ENCODE measurements at places on chromosomes 6 and 20.

- DNase-seq = no peak
These were observed 1.3 kb downstream of the BLCAP start for GRCh38 chr20:37526238-37526838.

GRCh38 chr20:35871259-35871771, 83.0 kb downstream of the SCAND1 start:
- DNase-seq = no peak

DNA sequence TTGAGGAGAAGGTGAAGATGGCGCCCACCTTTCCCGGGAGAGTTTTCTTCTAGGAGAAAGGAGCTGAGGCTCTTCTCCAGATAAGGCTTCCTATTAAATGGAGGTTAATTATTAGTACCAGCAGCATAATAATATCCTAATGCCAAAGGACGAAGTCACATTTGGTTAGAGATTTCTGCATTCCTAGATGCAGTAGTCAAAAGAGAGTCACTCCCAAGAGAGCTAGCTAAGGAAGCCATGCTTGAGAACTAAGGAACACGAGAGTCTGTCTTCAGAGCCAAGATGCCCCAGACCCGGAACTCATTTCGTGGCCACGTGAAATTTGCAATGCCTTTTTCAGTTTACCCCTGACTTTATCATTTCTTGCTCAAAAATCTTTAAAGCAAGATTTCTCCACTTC, 132.7 kb downstream of the TSHZ2 start:
- no peak for DNase-seq

GRCh38 chr6:109182578-109182977, 87.3 kb downstream of the CEP57L1 start:
- no peak for DNase-seq

DNA sequence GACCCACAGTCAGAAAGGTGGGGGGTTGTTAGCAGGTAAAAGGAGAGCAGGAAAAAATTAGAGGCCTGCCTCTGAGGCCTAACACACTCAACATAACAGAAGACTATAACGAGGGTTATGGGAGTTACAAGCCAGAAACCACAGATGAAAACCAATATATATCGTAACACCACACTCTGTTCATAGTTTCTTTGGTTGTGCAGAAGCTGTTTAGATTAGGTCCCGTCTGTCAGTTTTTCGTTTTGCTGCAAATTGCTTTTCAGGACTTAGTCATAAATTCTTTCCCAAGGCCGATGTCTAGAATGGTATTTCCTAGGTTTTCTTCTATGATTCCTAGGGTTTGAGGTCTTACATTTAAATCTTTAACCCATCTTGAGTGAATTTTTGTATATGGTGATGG, 3.7 kb upstream of the MAP3K5 start:
- no peak for DNase-seq

DNA sequence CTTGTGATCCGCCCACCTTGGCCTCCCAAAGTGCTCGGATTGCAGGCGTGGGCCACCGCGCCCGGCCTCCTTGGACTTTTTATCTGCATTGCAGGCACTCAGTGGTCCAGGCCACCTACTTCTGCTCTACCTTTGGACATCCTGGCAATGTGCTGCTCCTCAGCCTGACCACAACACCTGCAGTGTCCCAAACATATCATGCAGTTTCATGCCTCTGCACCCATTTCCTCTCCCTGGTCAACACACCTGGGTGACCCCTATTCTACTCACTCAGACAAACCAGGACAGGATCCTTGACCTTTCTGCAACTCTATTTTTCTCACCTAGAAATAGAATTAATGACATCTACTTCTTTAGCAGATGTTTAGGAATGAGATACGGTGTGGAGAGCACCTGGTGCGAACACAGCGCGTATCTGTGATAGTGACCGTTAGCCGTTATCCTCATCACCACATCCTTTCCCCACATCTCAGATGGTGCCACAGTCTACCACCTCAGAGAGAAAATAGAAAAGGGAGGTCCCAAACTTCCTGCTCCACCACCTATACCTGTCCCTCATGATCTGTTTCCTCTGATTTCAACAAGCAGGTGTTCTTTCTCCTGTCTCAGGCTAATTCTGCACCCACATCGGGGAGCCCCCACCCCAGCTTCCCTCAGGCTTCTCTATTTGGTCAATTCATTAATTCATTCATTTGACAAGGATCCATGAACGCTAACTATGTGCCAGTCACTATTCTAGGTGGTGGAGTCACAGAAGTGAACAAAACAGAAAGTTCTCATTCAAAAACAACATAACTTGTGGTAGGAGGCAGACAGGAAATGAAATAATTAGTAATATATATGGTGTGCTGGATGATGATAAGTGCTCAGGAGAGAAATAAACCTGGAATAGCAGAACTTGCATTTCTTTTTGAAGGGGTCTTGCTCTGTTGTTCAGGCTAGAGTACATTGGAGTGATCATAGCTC, 4.3 kb upstream of the BTN3A2 start:
- DNase-seq = no peak

DNA sequence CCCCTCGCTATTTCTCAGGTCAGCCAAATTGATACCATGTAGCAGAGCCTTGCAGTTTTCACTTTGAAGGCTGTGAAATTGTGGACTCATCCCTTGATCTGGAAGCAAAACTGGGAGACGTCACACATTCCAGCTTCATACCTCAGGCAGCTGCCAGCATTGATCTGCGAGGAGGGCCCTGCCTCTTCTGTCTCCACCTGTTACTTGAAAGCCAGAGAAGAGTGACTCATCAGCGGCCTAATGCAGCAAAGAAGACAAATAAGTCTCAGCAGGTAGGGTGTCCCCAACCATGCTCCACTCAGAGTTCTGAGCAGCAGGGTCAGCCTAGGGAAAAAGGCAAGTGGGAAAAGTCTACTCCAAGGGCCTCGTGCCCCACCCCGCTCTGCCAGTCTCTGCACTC, 69.4 kb upstream of the BMP2 start:
- DNase-seq = no peak

GRCh38 chr6:169473663-169474062, 220.0 kb upstream of the THBS2 start:
- no peak for DNase-seq

DNA sequence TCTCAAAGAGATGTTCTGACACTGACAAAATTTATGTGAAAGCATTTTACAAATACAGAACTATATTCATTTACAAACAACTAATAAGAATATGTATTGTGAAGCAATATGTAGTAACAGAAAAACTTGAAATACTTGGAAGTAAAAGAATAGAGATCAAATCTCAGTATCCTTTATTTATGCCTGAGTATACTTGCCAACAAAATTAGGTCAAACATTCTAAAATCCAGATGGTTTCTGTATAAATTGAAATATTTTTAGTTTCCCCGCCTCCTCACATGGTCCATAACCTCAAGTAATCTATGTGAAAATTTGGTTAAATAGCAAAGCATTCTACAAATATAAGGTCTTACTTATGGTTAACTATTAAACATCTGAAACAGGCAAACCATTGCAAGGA, 545.4 kb downstream of the EYS start:
- DNase-seq = no peak

DNA sequence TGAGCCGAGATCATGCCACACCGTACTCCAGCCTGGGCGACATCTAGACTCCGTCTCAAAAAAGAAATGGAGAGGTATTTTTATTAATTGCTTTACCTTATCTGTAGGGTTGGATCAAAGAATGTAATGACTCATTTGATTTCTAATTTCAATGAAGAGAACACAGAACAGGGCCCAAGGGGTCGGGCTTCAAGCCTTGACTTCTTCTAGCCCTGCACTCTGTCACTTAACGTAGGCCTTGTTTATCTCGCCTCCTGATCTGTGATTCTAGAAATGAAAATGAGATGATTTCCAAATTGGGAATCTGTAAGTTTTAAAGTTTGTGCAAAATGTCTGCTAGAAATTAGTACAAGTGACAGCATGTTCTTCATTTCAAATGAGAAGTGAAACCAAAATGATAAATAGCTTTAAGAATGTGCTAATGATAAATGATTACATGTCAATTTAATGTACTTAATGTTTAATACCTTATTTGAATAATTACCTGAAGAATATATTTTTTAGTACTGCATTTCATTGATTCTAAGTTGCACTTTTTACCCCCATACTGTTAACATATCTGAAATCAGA, 180.5 kb downstream of the SLC16A10 start:
- no peak for DNase-seq

GRCh38 chr6:21595285-21596144, 2.0 kb downstream of the SOX4 start:
- DNase-seq = no peak

- no peak for DNase-seq
These were observed 96.5 kb downstream of the EYA2 start for GRCh38 chr20:46991168-46991567.

DNA sequence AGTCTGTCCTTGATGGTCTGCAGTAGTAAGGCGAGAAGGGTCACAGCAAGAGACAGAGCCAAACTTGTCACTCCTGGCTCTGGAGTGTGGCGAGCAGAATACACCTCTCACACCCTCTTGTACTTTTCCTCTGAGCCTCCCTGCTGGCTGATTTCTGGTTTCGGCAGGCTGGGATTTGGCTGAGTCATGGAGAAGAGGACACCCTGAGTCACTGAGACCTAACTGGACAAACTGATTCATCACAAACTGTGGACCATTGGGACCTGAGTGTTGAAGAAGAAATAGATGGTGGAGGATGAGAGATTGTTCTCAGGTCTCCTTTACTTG, 101.7 kb downstream of the F13A1 start:
- no peak for DNase-seq

DNA sequence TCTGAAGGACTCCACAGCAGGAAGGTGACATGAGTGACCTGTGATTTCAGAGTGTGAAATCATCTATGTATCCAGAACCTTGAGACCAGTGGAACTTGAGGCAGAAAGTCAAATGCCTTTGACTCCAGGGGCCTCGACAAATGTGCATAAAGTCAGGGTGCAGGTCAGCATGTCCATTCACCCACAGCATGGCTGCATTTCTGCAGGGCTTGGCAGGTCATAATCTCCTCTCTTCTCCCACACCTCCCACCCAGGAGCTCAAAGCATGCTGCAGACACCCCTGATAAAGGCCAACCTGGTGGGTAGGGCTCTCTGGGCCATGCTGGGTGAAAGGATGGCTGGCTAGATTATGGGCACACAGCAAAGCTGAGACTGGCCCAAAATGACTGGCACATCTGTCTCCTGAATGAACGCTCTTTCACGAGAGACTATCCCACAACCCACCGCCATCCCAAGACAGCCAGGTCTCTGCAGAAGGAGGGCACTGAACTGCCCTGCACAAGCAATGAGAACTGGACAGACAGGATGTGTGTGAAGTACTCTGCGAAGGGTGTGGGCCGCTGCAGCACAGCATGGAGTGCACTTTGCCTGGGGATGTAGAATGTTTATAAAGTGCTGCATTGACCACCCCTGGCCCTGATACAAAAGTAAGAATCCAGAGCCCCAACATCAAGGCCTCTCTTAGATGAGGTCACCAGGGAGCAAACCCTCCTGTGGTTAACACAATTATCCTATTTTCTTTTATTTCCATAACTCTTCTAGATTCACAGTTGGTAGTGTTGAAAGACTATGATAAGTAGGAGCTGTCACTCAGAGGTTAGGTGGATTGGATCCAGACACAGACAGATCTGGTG, 78.2 kb upstream of the NXT1 start:
- DNase-seq = no peak

DNA sequence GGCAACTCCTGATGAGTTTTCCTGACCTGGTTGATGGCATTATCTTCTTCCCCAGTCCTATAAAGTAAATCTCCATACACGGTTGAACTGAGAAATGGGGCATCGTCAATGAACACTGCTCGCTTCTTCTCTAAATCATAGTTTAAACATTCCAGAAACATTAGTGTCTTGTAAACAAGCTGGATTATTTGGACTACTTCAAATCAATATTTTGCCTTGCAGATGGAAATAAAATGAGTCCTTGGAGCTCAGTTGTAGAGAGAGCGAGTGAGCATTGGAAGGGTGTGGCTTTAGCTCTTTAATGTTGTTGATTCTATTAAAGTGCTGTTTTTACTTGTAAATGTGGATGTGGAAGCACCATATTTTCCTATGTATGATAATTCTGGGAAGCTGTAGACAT, 18.4 kb downstream of the C6orf89 start:
- DNase-seq = no peak

DNA sequence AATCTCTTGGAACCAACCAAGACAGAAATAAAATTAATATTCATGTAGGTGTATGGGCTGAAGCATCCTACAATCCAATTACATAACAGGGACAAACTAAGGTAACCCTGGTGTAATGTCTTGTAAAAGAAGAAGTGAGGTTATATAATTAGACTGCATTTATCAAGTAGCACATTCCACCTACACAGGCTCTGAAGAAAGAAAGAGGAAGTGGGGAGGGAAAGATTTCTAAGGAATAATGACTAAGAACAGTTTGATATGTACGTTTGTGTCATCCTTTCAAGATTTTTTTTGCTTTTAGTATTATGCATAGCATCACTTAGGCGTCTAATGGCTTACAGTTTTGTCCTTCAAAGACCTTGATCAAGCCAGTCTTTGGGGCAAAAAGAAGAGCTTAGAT, 139.7 kb downstream of the PLCB1 start:
- no peak for DNase-seq

- DNase-seq = no peak
These were observed 23.3 kb downstream of the PCNA start for GRCh38 chr20:5096463-5096862.

- no peak for DNase-seq
These were observed 145.8 kb downstream of the PREX1 start for GRCh38 chr20:48681873-48682426.

DNA sequence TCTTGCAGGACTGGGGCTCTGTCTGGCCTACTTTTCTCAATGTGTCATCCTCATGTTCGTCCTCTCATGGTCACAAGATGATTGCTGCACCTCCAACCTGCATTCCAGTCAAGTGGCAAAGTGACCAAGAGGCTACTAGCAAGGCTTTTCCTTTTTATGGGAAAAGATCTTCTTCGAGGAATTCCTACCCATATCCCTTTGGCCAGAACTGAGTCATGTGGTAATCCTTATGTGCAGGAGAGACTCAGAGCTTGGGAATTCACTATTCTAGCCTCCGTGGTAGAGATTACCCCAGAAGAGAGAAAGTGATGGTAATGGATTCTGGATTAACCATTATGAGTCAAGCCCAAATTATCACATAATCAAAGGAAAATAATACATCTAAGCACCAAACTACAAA, 162.7 kb downstream of the KCNQ5 start:
- DNase-seq = no peak

DNA sequence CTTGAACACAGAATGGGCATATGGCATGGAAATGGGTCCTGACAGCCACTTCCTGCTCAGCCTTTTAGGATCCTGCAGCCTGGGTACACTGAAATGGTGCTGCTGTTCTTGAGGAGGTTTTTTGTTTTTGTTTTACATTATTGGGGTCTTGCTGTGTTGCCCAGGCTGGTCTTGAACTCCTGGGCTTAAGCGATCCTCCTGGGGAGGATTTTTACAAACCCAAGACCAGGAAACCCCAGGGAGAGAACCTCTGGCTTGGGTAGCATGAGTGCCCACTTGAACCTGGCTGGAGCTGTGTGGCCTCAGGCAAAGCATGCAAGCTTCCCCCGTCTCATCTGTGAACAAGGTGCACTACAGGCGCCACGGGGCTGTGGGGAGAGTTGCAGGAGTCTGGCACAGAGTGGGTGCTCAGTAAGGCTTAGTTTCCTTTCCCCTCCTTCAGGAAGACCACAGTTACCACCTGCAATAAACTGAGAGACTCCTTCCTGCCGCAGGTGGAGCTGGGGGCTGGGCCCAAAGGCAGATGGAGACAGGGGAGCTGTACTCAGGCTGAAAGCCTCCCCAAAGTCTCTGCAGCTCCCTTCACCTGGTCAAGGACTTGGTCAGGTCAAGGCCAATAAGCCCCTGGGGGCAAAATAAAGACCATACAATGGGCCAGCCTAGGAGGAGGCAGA, 1.8 kb downstream of the SLA2 start:
- peak; percentile 69 for DNase-seq

Measured in stimulated activated CD4-positive, alpha-beta T cell treated with anti-CD3 and anti-CD28 coated beads, Interleukin-4, amount 100 ng/mL, for 4 hours (primary cell).